ENCODE measurements at places on chromosomes 1 and 21.

- no peak for DNase-seq
Observed at GRCh38 chr1:41765152-41765551, 153.6 kb downstream of the HIVEP3 start.

- DNase-seq = no peak
Observed at GRCh38 chr1:171913385-171913784, 72.1 kb downstream of the DNM3 start.

GRCh38 chr1:64692911-64693310, 52.0 kb upstream of the RAVER2 start:
- no peak for DNase-seq

- DNase-seq = no peak
Observed at GRCh38 chr1:60596791-60597750, 485.3 kb upstream of the NFIA start.

GRCh38 chr1:201514466-201514865, 7.5 kb upstream of the CSRP1 start:
- DNase-seq = no peak

GRCh38 chr1:38138498-38139233, 92.1 kb upstream of the POU3F1 start:
- DNase-seq = no peak

- DNase-seq = no peak
Observed at GRCh38 chr1:234725177-234726132, 115.5 kb upstream of the IRF2BP2 start.

GRCh38 chr1:227880342-227880924, 65.0 kb downstream of the PRSS38 start:
- no peak for DNase-seq

DNA sequence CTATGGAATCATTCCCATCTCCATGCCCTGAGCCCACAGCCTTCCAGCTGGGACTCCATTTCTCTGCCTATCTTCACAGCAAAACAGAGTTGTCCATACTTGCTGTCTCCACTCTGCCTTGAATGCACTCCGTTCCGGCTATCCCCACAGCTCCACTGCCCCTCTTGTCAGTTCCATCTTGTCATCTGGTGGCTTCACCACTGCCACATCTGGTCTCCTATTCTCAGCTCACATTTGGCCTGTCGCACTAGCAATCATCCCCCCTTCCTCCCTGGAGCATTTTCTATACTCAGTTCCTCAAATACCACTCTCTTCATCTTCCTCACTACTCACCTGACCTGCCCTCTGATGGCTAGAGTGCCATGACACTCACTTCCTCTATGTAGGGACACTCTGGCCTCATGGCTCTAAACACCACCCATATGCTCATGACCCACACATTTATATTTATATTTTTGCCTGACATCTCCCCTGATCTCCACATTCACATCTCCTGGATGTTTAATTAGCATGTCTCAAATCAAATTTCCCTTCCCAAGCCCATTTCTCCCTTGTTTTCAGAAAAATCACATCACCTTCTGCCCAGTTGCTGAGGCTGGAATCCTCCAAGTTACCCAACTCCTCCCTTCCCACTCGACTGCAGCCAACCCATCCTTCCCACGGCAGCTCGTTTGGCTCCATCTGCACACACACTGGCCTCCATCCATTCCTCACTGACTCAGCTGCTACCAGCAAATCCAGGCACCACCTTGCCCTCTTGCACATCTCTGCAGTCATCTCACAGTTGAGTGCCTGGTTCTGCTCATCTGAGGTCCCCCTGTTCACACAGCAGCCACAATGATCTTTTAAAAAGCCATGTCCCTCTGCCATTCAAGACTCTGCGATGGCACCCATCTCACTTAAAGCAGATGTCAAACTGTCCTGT, 6.1 kb downstream of the ZNF692 start:
- no peak for DNase-seq

- no peak for DNase-seq
Observed at GRCh38 chr1:229848752-229849677, 218.0 kb upstream of the GALNT2 start.

GRCh38 chr1:31238986-31239613, 587 bp downstream of the NKAIN1 start:
- DNase-seq = no peak

GRCh38 chr1:45381243-45381642, 41.0 kb upstream of the MUTYH start:
- DNase-seq = no peak

- no peak for DNase-seq
Observed at GRCh38 chr1:18414321-18414720, 66.4 kb upstream of the KLHDC7A start.

DNA sequence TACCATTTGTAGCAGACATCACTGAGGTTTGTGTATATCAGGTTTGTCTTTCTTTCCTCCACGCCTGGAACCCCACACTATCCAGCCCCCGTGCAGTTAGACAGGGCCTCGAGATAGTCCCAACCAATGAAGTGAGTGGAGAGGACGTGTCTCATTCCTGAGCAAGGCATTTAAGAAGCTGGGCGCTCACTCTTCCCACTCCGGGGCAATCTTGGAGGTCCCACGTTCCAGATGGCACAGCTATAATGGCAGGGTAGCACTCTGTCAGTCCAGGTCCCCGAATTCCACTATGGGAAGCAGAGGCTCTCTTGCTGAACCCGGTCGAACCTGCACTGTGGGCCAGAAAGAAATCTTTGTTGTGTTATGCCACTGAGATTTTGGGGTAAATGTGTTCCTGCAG, 57.3 kb upstream of the CSF3R start:
- DNase-seq = peak; percentile 29

GRCh38 chr1:64215576-64215975, 12.2 kb downstream of the UBE2U start:
- no peak for DNase-seq

- no peak for DNase-seq
Observed at GRCh38 chr1:210722410-210723081, 393.8 kb downstream of the HHAT start.
